T follicular helper cell (primary cell): ENCODE measurements at places on chromosomes 11 and 22.
A peak's percentile ranks its signal among the peaks of the same experiment; 100 is the strongest.

DNA sequence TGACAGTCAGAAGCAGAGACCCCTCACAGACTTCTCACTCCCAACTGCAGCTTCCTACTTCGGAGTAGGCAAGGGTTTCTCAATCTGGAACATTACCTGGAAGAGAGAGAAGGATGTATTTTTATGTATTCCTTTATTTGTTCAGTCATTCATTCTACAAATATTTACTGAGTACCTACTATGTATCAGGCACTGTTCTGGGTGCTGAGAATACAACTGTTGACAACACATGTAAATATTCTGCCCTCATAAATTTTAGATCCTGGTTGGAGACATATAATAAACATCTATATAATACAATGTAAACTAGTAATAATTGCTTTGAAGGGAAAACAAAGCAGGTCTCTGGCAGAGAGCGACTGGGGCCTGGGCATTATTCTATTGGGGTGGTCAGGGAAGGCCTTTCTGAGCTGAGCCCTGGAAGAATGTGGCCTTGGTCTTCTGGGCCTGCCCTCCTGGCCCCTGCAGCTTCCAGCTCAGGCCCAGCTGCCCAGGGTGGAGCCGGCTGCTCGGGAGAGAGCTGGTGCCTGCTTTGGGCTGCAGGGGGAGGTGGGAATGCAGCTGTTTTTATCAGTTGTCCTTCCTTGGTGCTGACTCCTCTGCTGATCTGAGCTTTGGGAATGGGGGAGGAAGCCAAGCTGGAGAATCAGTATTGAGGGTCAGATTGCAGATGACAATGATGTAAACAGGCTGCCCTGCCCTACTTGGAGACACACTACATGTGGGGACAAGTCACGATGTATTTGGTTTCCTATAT lies 46.8 kb downstream of the PKNOX2 start:
- no peak for DNase-seq

DNA sequence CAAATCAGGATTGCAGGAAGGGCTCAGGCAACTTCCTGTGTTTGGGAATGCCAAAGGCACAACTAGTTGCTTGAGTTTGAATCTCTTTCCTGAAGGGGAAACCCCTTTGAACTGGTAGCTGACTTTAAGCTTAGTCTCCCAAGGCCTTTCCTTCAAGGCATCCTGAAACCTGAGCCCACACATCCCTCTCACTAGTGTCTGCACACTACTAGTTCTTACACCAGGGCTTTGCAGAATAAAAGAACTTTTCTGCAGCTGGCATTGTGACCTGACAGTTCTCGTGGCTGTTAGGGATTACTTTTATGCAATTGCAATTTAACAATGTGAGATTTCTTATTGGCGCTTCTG lies 95.4 kb downstream of the EXT2 start:
- DNase-seq: no peak

DNA sequence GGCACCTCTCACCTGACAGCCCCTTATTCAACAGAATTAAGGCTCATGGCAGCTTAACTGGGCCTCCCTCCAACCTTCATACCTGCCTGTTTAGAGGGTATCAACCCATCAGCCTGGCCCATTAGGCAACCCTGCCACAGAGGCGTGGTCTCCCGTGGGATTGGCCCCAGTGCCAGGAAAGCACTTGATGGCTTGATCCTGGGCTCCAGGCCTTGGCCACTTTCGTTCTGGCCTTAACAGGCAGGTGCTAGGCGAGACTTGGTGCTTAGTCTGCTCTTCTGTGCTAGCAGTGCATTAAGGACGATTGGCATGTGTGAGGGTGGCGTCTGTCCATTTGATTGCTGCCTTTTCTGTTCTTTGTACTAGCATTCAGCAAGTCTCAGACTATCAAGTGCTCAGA lies 75.2 kb downstream of the CABIN1 start:
- DNase-seq: no peak

DNA sequence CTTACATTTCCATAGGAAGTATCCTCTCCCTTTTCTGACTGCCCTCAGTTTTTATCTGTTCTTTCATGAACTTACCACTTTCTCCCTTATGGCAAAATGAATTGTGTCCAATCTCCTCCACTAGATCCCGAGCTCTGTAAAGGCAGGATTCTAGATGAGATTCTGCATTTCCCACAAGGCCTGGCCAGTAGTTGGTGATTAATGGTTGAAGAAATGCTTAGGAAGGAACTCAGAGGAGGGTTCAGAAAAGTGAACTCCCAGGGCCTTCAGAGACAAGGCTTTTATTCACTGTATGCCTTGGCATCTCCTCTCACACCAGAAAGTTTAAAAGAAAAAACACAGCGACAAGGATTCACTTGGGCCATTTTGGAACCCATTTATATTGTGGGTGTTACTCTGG lies 66.2 kb downstream of the CCDC81 start:
- no peak for DNase-seq

- no peak for DNase-seq
Observed at GRCh38 chr11:17148536-17148935, 59.2 kb downstream of the PIK3C2A start.

DNA sequence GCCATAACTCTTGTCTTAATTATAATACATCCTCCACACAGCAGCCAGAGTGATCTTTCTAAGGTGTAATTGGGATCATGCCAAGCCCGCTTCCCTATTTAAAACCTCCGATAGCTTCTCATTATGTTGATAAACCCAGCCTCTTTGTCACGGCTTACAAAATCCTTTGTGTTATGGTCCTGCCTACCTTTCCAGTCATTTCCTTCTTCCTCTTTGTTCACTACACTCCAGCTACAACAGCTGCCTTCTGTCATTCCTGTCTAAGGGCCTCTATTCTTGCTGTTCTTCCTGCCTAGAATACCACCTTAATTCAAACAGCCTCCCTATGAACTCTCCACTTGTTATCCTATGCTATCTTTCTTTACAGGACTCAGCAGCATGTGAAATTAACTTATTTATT lies 70.6 kb upstream of the CAPRIN1 start:
- no peak for DNase-seq

GRCh38 chr11:91823252-91823830 lies 401.3 kb upstream of the FAT3 start:
- no peak for DNase-seq

- DNase-seq: no peak
Observed at GRCh38 chr22:28246397-28246796, 327.3 kb upstream of the PITPNB start.

GRCh38 chr22:36823186-36823839 lies 6.5 kb upstream of the PVALB start:
- no peak for DNase-seq

DNA sequence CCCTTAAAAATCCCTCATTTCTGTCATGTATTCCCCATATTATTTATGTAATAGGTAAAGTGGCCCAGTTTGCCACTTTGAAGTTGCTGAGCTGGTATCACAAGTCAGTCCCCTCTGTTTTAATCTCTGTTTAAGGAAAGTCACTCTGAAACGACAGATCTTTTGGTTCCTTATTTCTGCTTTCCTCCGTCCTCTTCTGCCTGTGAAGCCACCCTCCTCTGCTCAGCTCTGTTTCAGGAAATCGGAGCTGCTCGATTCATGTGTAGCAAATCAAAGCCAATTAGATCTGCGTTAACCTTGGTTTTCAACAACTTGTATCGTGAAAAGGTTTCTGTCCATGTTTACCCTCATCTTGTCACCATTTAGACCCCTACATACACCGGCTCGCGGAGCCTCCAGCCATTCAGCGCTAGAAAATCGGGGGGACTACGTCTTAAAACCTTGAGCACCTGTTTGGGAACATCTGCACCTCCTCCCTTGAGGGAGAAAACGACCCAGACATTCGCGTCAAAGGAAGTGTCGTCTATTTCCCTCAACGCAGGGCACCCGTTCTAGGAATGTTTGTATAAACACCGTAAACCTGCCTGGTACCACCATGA lies 576 bp upstream of the SC5D start:
- no peak for DNase-seq

DNA sequence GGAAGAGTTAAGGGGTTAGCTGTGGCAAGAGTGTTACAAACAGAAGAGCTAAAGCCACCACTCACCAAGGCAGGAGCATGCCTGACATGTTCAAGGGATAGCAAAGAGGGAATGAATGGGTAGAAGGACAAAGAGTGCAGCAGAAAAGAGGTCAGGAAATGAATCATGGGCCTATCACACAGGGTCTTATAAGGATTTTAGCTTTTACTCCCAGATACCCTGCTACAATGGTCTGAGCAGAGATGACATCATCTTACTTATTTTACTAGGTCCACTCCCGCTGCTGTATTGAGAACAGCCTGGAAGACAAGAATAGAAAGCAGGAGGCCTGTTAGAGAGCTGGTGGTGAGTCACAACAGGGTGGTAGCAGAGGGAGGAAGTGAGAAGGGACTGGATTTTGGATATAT lies 9.8 kb downstream of the TRAF6 start:
- no peak for DNase-seq

DNA sequence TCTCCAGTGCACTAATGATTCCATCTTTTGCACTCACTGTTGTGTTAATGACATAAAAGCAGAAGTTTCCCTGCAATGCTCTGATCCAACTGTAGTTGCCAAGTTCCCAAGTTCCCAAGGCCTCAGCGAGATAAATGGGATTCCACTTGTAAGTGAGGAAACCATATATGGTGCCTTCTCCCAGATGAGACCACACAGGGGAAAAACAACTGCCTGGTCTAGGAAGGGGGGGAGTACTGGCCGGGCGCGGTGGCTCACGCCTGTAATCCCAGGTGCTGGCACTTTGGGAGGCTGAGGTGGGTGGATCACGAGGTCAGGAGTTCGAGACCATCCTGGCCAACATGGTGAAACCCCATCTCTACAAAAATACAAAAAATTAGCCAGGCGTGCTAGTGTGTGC lies 23.3 kb upstream of the RELA start:
- DNase-seq: no peak

- no peak for DNase-seq
Observed at GRCh38 chr22:47586038-47586437, 823.6 kb downstream of the TBC1D22A start.

DNA sequence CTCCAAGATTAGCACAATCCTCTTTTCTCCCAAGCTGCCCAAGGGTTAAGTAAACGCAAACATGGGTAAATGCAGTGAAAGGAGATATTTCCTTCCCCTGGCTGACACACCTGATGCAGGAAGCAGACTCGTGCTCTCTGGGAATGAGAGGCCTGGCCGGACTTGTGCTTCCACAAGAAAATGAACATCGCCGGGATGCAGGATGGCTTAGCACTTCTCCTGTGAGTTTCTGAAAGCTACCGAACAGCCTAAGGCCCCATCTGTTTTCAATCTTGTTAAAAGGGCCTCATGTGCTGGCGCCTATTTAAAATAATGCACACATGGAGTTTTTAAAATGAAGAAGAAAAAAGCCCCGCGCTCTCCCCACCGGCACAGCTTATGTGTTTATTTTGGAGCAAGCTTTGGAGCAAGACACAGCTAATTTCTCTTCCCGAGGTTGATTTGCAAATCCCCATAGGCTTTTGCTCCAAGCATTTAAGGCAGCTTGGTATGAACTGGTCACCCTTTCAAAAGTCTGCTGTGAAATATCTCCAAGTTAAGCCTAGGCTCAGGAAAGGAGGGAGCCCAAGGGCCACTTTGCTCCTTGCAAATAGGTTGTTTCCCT lies 100.9 kb downstream of the SYN3 start:
- DNase-seq: no peak

DNA sequence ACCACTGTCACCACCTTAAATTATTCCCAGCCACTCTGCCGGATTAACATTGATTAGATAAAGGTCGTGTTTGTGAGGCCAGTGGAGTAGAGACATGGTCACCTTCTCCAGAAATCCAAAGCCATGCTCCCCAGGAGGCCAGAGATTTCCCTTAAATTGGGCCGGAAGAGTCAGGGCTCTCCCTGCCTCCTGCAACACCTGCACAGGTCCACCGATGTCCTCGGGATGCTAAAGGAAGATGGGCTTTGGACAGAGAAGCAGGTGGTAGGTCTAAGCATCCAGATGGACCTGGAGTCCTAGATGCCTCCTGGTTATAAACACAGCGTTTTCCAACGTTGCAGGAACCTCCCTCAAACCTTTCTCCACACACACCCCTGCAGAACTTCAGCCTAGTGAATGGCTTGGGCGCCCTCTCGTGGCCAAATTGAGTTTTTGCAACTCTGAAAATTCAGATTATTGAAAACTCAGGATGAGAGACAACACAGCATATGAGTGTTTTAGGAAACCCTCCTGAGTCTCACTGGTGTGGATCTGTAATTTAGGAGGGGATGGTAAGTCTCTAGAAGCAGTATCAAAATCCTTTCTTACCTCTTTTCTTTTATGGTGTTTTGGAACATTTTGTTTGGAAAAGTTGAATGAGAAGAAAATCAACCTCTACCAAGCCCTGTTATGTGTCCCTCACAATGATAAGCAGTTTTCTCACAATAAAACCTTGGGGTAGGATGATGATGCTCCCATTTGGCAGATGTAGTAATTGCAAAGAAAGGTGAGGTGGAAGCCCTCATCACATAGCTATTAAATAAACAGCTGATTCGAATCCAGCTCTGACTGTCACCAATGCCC lies 109.6 kb downstream of the RRAS2 start:
- DNase-seq: peak; percentile 50

DNA sequence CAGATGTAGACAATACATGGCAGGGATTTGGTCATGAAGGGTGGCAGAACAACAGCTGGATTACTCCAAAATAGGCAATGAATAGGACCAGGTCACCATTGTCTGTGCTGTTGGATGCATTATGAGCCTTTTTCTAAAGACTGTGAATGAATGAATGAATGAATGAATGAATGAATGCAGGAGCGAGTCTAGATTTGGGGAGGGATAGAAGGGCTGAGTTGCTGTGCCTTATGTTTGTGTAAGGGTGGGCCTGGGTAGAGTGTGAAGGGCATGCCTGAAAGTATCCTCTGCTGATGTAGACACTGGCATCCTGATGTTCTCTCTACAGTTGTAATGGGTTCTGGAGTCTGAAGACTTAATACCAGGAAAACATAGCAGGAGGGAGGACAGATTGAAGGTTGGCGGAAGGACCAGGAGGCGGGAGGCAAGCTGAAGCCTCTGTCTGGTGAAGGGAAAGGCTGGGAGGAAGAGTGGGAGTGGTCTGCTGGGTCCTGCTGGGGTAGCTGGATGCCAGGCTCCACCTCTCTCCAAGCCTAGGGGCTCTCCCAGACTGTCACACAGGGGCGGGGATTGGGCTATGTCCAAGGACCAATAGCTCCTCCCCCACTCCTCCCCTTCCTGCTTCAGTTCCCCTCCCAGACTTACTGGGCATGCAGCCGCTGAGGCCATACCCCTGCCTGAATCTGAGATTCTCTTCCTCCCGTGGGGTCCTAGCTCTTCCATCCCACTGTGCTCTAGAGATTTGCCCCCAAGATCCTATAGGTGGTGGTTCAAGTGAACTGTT lies 4.8 kb downstream of the TRIM3 start:
- no peak for DNase-seq

- no peak for DNase-seq
Observed at GRCh38 chr11:63560506-63561180, 2.5 kb downstream of the PLAAT2 start.

DNA sequence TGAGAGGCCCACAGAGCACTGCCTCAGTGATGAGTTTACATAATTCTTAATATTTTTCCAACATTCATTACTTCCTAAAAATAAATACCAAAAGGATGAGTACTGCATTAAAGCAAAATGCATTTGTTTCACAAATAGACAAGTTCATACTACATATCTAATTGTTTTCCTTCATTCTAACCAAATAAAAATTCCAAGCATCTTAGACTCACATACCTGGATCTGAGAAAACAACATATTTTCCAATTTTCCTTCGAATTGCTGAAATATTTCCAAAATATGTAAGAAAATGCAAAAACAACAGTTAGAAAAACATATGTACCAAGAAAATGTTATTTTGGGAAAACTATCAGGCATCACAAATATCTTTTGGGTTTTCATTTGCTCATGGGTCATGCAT lies 127.9 kb upstream of the CEP126 start:
- no peak for DNase-seq
